Frontal cortex (tissue), 4 donors: ENCODE measurements at places on chromosomes 2 and 18. TPM values are rescaled to one million over a fixed set of nuclear protein-coding genes. Genes with fewer than 3 reads are reported as not detected.

- no peak for DNase-seq
Measured at GRCh38 chr2:238853721-238854120, 5.8 kb downstream of the TWIST2 start.

DNA sequence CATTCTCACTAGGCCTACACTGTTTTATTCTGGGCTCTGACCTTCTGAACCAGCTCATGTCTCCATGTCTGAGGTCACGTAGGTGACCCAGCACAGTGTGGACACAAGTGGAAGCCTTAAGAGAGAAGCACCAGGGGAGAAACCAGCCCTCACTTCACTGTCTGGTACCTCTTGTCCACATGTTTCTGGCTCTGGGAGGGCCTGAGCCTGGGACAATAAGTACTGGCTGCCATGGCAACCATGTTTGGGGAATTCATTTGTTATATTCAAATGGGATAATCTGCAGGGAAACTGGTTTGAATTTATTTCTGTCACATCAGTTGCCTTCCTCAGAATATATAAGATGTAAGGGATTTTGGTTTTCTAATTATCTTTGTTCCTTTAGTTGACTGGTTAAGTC lies 23.3 kb downstream of the MYO3B start:
- no peak for DNase-seq

DNA sequence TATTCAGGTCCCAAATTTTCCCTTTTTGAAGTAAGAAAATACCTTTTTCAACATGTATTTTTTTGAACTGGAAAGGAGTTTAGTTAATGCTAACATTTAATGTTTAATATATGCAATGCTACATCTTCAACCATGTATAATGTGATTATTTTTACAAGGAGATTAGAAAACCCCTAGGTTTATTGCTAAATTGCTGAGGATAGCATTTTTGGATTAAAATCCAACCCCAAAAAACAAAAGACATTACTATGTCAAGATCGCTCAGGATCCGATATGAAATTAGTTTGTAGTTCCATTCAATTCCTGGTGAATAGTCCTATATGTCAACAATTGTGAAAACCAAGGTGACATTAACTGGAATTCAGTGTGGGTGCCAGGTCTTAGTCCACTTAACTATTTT lies 35.2 kb downstream of the LRP1B start:
- no peak for DNase-seq

DNA sequence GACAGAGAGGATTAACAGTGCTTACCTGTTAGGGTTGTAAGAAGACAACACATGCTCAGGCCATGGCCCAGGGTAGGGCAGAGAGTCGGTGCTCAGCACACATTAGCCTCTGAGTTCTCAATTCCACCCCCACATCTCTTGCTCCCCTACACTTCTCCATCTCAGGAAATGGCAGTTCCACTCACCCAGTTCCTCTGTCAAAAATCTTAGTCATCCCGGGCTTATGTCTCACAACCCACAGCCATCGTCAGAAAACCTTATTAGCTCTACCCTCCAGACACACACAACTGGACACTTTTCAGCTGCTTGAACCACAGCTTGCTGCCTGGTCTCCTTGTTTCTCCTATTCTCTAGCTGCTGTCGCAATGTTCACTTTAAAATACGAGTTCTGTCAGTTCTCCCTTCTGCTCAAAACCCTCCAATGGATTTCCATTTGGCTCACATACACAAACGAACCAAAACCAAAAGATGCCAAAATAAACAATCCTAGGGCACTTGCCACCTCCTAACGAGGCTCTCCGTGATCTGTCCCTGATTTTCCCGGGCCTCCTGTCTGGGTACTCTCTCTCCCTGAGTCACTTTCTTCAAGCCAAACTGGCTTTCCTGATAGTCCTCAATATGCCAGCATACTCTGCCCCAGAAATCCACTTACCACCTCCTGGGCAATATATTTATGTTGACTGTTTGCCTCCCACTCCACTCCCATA lies 89.7 kb downstream of the KCTD1 start:
- DNase-seq, result no peak

- DNase-seq, result no peak
Measured at GRCh38 chr2:9805435-9806297, 37.6 kb upstream of the TAF1B start.

GRCh38 chr2:161101406-161101805 lies 58.8 kb upstream of the TANK start:
- no peak for DNase-seq

DNA sequence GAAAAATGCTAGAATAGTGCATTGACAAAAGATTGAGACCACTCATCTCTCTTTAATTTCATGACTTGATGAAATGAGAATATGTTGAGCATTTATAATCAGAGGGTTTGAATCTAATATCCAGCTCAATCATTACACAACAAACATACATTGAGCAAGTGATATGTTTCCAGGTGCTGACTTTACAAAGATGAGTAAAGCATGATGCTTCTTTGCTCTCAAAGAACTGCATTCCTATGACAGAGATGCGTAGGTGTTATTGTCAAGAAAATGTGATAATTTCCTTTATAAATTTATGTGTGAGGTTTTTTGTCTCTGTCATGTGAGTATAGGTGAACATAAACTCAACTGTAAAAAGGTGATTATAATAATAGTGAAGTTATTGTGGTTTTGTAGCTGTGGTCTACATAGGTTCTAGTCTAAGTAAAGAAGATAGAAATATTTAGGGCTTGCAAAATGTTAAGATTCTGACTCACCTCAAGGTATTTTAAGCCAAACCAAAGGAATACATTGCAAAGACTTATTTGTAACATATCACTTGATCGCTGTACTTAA lies 389.8 kb downstream of the GALNT13 start:
- no peak for DNase-seq

DNA sequence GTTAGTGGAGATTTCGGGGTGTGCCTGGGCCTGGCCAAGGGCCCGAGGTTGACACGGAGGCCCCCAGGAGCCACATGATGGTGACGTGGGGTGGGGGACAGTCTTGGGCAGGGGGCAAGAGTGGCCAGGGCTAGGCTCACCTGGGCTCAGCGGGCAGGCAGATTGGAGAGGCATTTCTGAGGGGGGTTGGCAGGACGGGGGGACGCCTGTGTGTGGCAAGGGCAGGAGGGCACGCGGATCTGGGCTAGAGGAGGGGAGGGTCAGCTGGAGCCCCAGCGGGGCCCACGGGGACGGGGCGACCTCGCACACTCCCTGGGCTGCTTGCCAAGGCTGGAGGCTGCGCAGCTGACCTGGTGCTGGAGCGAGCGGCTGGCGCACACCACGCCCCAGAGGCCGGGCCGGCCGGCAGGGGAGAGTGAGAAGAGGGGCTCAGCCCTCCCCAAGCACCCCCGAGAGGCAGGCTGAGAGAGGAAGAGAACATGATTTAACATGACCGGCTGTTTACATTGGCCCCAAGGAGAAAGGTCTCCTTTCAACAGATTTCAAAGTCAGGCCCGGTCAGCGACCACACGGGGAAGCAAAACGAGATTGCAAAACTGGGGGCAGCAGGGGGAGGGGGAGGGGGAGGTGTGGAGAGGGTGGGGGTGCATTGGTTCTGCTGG lies 38.0 kb upstream of the SNED1 start:
- DNase-seq, result no peak

GRCh38 chr2:186695081-186695756 lies 1.4 kb downstream of the FAM171B start:
- DNase-seq, result peak; percentile 42

GRCh38 chr2:108594132-108594981 lies 60.1 kb downstream of the LIMS1 start:
- DNase-seq, result no peak

GRCh38 chr2:179543361-179543901 lies 278.8 kb upstream of the SESTD1 start:
- DNase-seq, result no peak

DNA sequence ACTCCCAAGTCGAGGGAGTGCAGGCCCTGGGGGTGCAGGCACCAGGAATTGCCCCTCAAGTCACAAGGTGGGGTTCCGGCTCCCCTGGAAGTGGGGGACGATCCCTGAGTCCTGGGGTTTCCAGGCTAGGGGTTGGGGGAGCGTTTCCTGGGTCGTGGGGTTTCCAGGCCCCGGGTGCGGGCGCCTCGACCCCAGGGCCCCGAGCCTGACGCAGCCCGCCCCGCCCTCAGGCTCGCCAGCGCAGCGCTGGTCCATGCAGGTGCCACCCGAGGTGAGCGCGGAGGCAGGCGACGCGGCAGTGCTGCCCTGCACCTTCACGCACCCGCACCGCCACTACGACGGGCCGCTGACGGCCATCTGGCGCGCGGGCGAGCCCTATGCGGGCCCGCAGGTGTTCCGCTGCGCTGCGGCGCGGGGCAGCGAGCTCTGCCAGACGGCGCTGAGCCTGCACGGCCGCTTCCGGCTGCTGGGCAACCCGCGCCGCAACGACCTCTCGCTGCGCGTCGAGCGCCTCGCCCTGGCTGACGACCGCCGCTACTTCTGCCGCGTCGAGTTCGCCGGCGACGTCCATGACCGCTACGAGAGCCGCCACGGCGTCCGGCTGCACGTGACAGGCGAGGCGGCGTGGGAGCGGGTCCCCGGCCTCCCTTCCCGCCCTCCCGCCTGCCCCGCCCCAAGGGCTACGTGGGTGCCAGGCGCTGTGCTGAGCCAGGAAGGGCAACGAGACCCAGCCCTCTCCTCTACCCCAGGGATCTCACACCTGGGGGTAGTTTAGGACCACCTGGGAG lies 12.0 kb downstream of the SIGLEC15 start:
- peak; percentile 44 for DNase-seq

GRCh38 chr2:68834737-68835376 lies 36.3 kb downstream of the BMP10 start:
- DNase-seq, result no peak

- DNase-seq, result no peak
Measured at GRCh38 chr18:24669015-24669414, 208.6 kb downstream of the HRH4 start.

DNA sequence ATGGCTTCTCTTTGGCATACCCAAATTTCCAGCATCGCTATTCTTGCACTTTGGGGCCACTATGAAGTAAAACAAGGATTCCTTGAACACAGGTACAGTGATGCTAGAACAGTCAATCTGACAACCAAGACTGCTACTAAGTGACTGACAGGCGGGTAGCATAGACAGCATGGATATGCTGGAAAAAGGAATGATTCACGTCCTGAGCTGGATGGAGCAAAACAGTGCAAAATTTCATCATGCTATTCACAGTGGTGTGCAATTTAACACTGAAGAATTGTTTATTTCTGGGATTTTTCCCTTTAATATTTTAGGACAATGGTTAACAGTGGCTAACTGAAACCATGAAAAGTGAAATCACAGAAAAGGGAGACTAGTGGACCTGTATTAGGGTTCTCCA lies 1511.2 kb upstream of the ZEB2 start:
- DNase-seq, result no peak

DNA sequence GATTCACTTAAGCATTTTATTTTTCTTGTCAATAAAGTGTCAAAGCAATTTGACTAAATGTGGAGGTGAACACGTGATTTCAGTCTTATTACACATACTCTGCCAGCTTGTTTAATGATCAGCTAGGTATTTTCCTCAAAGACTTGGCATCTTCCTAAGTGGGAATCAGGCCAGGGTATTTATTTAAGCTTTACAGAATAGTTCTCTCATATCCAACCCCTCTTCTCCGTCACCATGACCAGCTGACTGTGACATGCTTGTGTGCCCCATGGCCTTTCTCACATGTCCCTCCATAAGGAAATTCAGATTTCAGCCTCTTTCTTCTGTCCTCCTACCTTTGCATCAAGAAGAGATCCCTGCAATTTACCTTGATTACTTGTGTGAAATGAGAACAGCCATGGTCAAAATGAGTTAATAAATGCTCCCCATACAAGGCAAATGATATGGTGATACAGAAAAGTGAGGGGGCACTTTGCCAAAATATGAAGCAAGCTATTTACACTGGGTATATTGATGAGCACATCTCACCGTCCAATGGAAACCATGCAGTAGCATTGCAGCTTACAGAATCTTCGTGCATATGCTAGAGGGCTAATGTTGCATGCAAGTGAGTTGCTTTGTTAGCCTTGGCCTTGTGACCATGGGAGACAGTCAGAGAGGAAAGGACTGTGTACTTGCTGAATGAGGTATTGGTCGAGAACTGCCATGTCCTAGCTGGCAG lies 202.2 kb downstream of the RNF152 start:
- no peak for DNase-seq

- no peak for DNase-seq
Measured at GRCh38 chr2:120231974-120232635, 8.9 kb upstream of the TMEM185B start.

DNA sequence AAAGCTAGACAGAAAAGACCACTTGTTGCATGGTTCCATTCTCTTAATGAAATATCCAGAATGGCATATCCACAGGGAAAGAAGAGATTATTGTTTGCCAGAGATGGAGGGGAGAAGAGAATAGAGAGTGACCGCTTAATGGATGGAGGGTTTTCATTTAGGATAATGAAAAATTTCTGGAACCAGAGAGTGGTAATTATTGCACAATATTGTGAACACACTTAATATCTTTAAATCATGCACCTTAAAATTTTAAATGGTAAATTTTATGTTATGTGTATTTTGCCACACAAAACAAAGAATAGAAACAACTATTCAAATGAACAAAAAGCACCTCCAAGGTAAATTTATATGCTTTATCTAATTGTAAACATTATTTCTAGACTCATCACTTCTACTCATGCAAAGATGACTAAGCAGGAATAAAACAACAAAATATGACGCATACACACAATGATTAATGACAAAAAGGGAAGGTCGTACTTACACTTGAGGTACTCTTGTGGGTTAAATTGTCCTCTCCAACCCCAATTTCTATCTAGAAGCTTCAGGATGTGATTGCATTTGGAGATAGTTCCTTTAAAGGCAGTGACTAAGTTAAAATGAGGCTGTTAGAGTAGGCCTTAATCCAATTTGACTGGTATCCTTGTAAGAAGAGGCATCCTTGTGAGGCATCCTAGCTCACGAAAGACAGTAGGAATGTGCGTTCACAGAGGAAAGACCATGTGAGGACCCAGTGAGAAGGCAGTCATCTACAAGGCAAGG lies 18.7 kb upstream of the DHRS9 start:
- DNase-seq, result no peak

- DNase-seq, result no peak
Measured at GRCh38 chr2:140601342-140601741, 1529.5 kb downstream of the LRP1B start.

GRCh38 chr2:26668856-26669750 lies 23.4 kb upstream of the KCNK3 start:
- no peak for DNase-seq

GRCh38 chr2:15911686-15912085 lies 28.7 kb upstream of the MYCN start:
- DNase-seq, result no peak

- DNase-seq, result no peak
Measured at GRCh38 chr2:100350661-100351185, 28.4 kb upstream of the LONRF2 start.

GRCh38 chr18:33700513-33700976 lies 122.5 kb downstream of the ASXL3 start:
- no peak for DNase-seq

Gene POTEI
- under 0.01 TPM for total RNA-seq

Gene SP140
- 0.82 TPM for total RNA-seq

Gene TCF23
- total RNA-seq, result not detected

Gene APCDD1
- 10.6 TPM for total RNA-seq

Gene CFC1B
- 0.82 TPM for total RNA-seq

Gene RNF125
- total RNA-seq, result 2.0 TPM

Gene KLHL41
- 4.1 TPM for total RNA-seq

Gene DNPEP
- total RNA-seq, result 13.9 TPM

Gene ITGB6
- under 0.01 TPM for total RNA-seq

Gene RFX8
- 0.41 TPM for total RNA-seq

Gene TUBA3E
- total RNA-seq, result not detected
